ENCODE measurements at places on chromosomes 3 and 15. TPM values are rescaled to one million over a fixed set of nuclear protein-coding genes. Genes with fewer than 3 reads are reported as not detected.

Gene MCTP2
- total RNA-seq = 16.3 TPM

Gene RPL29
- 862 TPM for total RNA-seq

Gene SYNPR
- not detected for total RNA-seq

Gene PPP4R2
- 84.3 TPM for total RNA-seq

Gene TARS3
- 15.0 TPM for total RNA-seq

Gene SLC12A1
- total RNA-seq = not detected

Gene IMPG2
- total RNA-seq = 0.36 TPM

Gene IQGAP1
- 259 TPM for total RNA-seq

Gene CCR3
- total RNA-seq = not detected

Gene PAQR9
- not detected for total RNA-seq

Gene GRIP2
- total RNA-seq = 1.4 TPM

Gene PPP1R14D
- total RNA-seq = not detected

Gene NR2E3
- under 0.01 TPM for total RNA-seq

Gene C3orf49
- not detected for total RNA-seq

Gene TRH
- under 0.01 TPM for total RNA-seq

Gene CADM2
- 0.29 TPM for total RNA-seq

Gene TF
- 0.88 TPM for total RNA-seq

Gene ARPP21
- not detected for total RNA-seq

Gene ZBED2
- total RNA-seq = under 0.01 TPM

Gene SEMA3B
- 5.9 TPM for total RNA-seq

Gene TWF2
- 115 TPM for total RNA-seq

Gene GALNT15
- total RNA-seq = 7.1 TPM

Gene TMEM158
- 4.7 TPM for total RNA-seq

Gene DPH6
- 20.6 TPM for total RNA-seq

Gene GREM1
- 457 TPM for total RNA-seq

Gene SAMMSON
- total RNA-seq = not detected

Gene VIPR1
- not detected for total RNA-seq

Gene IFT80
- 63.6 TPM for total RNA-seq

Gene ZNF502
- total RNA-seq = 4.0 TPM

Gene CP
- total RNA-seq = 0.88 TPM

Gene CCDC39
- total RNA-seq = not detected

Gene SLC22A13
- total RNA-seq = 0.29 TPM

Gene ACKR4
- not detected for total RNA-seq

Gene CHRFAM7A
- 0.72 TPM for total RNA-seq

Gene MEF2A
- total RNA-seq = 48.3 TPM

Gene ACTC1
- total RNA-seq = not detected

Gene ACSBG1
- total RNA-seq = under 0.01 TPM

Gene NUP210
- total RNA-seq = under 0.01 TPM

Gene CLDN18
- total RNA-seq = not detected

Gene IL5RA
- total RNA-seq = not detected

Gene IL17RB
- 0.29 TPM for total RNA-seq

Gene ATP10A
- 32.9 TPM for total RNA-seq

Gene OR5K2
- not detected for total RNA-seq

Gene ITIH4
- 3.5 TPM for total RNA-seq

Gene GOLGA6B
- not detected for total RNA-seq

Gene ACKR2
- not detected for total RNA-seq

Gene KNG1
- total RNA-seq = not detected

Gene EXD1
- not detected for total RNA-seq

Gene CELF6
- 0.36 TPM for total RNA-seq

Gene RHO
- not detected for total RNA-seq

Gene MITF
- total RNA-seq = 11.6 TPM

Gene CRABP1
- total RNA-seq = not detected

Gene CSTA
- total RNA-seq = 18.1 TPM

Gene CD200R1
- total RNA-seq = under 0.01 TPM

Gene ALDH1L1
- total RNA-seq = not detected

Gene PLCH1
- 0.36 TPM for total RNA-seq

Data from osteoblast (primary cell).